ENCODE measurements at places on chromosomes 4 and X.

DNA sequence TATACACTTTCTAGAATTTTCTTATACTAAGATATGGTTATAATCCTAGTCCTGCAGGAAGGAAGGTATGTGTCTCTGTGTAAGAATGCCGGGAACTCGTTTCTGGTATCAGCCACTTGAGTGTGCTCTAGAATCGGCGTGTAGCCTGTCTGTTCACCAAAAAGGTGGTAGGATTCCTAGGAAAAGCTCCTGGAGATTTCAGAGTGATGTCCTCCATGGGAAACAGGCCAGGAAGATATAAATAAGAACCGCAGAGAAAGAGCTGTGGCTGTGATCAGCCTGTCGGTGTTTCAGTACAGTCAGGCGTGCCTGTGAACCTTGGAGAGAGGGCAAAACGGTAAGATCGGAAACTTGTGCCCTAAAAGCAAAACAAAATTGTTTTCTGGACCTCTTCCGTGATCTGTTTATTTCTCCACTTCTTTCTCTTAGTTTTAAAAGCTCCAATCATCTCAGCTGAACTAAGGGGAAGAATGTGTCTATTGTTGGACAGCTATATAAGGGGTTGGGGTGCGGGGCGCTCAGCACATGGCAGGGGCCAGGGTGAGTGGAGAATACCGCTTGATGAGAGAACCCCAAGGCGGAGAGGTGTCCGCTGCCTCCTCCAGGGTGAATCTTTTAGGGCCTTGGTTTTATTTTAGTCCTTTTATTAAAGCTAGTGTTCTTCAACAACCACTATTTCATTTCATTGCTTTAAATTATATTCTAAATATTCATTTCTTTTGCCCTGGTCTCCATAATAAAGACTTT, 303.8 kb upstream of the TENM3 start:
- peak; percentile 59 for DNase-seq

GRCh38 chrX:50893047-50893446, 17.5 kb upstream of the BMP15 start:
- DNase-seq, result no peak

GRCh38 chrX:136157187-136157586, 9.9 kb downstream of the FHL1 start:
- no peak for DNase-seq

GRCh38 chr4:61427099-61427817, 227.1 kb downstream of the ADGRL3 start:
- DNase-seq, result peak; percentile 86

GRCh38 chr4:186265683-186266652, at the start of gene F11:
Gene F11 (plus strand): TSS chr4:186266189. CDS start chr4:186267137, 948 bp downstream.
- no peak for DNase-seq

DNA sequence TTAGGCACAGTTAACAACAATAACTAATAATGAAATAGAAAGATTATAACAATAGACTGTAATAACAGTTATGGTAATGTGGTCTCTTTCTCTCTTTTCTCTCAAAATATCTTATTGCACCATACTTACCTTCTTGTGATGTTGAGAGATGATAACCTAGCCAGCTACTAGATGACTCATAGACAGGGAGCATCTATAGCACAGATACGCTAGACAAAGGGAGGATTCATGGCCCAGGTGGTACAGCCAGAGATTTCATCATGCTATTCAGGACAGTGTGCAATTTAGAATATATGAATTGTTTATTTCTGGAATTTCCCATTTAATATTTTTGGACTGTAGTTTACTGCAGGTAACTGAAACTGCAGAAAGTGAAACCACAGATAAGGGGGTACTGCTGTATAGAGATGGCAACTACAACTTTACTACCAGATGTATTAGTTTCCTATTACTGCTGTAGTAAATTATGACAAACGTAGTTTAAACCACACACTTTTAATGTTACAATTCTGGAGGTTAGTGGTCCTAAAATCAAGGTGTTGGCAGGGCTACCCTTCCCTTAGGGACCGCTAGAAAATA, 41.8 kb upstream of the MAGED1 start:
- DNase-seq, result peak; percentile 85

- no peak for DNase-seq
These were observed 296.8 kb downstream of the IDS start for GRCh38 chrX:149208307-149208706.

- no peak for DNase-seq
These were observed 4.5 kb upstream of the SETD7 start for GRCh38 chr4:139560406-139561104.

- DNase-seq, result no peak
These were observed 23.6 kb upstream of the SLC25A43 start for GRCh38 chrX:119375561-119375960.

GRCh38 chr4:1104647-1105046, 8.7 kb downstream of the RNF212 start:
- DNase-seq, result no peak

- DNase-seq, result peak; percentile 87
These were observed 831.2 kb downstream of the CCSER1 start for GRCh38 chr4:90958256-90958895.

- DNase-seq, result no peak
These were observed 40.4 kb upstream of the PROM1 start for GRCh38 chr4:16124232-16124631.

DNA sequence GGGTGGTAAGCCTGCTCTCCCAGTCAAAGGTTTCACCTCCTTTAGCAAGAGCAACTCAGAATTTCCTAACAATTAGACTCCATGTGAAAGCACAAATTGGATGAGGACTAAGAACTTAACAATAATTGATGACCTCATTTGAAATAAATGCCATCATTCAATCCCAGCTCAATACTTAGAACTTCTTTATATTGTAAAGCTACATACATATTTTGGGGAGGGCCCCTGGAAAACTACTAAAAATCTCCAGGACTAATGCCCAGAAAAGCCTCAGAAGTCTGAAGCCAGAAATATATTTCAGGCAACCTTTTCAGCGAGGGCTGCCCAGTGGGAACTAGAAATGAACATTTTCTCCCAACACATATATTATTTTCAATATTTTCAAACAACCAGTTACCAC, 38.1 kb downstream of the AMOT start:
- no peak for DNase-seq

- no peak for DNase-seq
These were observed 37.7 kb downstream of the BCLAF3 start for GRCh38 chrX:19953145-19953544.

GRCh38 chrX:10859353-10859752, 239.0 kb upstream of the MID1 start:
- DNase-seq, result no peak

DNA sequence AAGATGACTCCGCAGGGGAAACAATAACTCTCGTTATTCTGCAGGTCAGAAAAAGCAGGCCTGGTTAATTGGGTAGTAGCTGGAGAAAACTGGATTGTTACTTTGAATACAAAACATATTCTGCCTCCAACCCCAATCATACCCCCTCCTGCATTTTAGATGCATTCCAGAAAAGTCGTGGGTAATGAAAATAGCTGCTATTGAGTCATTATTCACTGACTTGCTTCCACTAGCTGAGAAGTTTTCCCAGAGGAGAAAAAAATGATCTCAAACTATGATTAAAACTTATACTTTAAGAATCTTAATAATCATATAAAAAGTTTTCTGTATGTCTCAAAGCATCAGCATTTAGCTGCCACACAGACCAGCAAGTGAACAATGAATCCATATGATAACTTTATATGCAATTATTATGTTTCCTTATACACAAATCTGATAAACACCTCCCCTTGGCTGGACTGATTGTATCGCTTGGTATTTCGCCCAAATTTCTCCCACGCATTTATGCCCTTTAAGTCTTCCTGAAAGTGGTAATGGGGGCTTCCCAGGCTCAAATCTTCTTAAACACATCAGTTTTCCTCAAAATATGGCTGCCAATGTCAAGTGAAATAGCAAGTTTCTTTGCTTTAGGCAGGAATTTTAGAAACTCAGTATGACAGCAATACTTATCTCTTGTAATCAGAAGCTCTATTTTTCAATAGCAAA, 181.0 kb downstream of the LDB2 start:
- no peak for DNase-seq

- DNase-seq, result no peak
These were observed 6.4 kb downstream of the MSN start for GRCh38 chrX:65673857-65674203.

DNA sequence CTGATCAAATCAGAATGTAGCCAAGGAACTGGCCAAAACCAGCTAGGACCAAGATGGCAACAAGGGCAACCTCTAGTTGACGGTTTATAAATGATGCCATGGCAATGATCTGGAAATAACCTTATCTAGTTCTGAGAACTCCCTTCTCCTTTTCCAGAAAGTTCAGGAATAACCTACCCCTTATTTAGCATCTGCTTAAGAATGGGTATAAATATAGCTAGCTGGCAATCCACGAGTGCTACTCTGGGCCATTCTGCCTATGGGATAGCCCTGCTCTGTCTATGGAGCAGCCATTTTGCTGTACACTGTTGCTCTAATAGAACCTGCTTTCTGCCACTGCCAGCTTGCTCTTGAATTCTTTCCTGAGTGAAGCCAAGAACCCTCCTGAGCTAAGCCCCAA, 184.4 kb upstream of the TBC1D9 start:
- no peak for DNase-seq

DNA sequence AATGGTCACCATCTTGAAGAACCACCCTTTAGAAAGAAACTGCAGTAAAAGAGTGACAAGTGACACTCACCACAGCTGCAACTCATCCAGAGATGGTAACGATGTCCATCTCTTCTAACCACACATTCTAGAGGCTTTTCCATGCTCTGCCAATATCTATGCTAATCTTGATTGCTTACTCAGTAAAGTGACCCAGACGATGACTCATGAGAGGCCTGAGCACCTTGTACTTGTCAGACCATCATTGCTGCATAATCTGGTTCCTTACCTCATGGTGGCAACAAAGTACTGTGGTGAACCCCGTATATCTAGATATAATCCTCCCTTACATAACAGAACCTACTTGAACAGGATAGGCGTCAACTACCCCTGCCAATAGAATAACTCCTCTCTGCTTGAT, 75.6 kb downstream of the CCNG2 start:
- peak; percentile 72 for DNase-seq

All from mammary epithelial cell (primary cell).